IMR-90 (cell line): ENCODE measurements at places on chromosomes 6 and 20.

GRCh38 chr6:143009851-143010250, 50.8 kb upstream of the AIG1 start:
- DNase-seq = no peak
- H3K27me3 ChIP-seq = peaks cover 2% of the 10 kb centered on the region
- no peak overlapping the region for H3K4me3 ChIP-seq
- H3K27ac ChIP-seq = no peak overlapping the region
- no peaks in the 10 kb centered on the region for H3K36me3 ChIP-seq

DNA sequence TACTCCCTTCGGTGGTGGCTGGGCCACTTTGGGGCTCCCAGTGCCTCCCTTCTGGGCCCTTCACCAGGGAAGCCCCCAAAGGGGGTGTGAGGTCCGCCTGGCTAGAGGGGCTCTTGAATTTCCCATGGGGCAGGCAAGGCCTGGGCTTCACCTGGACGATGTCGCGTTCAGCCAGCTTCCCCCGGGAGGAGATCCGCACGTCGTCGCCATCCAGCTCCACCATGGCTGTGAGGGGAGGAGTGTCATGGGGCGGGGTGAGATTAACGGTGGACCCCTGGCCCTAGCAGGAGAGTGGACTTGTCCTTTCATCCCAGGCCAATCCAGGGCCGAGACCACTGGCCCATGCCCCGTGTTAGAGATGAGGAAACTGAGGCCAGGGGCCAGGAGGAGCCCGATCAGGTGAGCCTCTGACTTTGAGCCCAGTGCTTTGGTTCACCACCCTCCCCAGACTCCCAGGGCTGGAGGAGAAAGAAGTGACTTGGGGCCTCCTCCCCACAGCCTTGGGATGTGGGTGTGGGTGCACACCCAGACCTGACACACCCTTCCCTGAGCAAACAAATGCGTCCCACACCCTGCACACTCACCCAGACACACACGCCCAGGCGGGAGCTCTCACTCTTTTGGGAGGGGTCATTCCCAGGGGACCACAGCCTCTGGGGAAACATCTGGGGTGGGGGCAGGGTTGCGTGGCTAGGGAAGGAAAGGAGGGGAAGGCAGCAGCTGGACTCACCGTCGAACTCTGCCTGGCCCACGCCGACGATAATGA, 46.1 kb downstream of the RAB44 start:
- no peak overlapping the region for H3K27ac ChIP-seq
- no peaks in the 10 kb centered on the region for H3K4me1 ChIP-seq
- peaks cover 34% of the 10 kb centered on the region for H3K27me3 ChIP-seq
- H3K36me3 ChIP-seq = no peaks in the 10 kb centered on the region
- no peak for DNase-seq

- peak; percentile 56 for DNase-seq
- no peaks in the 10 kb centered on the region; the same call in 1 of the 2 replicates for H3K4me1 ChIP-seq
- peak within 1 kb of the TSS; percentile 67 for H3K4me3 ChIP-seq
- no peaks in the 10 kb centered on the region for H3K36me3 ChIP-seq
These were observed at the start of gene TFAP2A for GRCh38 chr6:10414756-10415616. TSS of gene TFAP2A (minus strand) at chr6:10415074. CDS start at chr6:10414991, 83 bp downstream.

- no peaks in the 10 kb centered on the region; the same call in 1 of the 2 replicates for H3K27me3 ChIP-seq
- peak; percentile 66 for DNase-seq
- H3K4me1 ChIP-seq = peaks cover 5% of the 10 kb centered on the region; the same call in 1 of the 2 replicates
- H3K36me3 ChIP-seq = no peaks in the 10 kb centered on the region
These were observed 14.7 kb downstream of the HLA-F start for GRCh38 chr6:29737707-29738630.

GRCh38 chr20:52534616-52535015, 343.0 kb upstream of the ZFP64 start:
- 0 out of 2 replicates have a peak, but pooled peaks cover 2% of the 10 kb centered on the region for H3K4me1 ChIP-seq
- no peaks in the 10 kb centered on the region; the same call in 1 of the 2 replicates for H3K27me3 ChIP-seq
- no peak overlapping the region for H3K27ac ChIP-seq
- H3K4me3 ChIP-seq = no peak overlapping the region
- H3K36me3 ChIP-seq = no peaks in the 10 kb centered on the region
- no peak for DNase-seq

- H3K27ac ChIP-seq = no peak overlapping the region
- H3K4me1 ChIP-seq = no peaks in the 10 kb centered on the region
- H3K36me3 ChIP-seq = no peaks in the 10 kb centered on the region
- no peaks in the 10 kb centered on the region for H3K27me3 ChIP-seq
These were observed 29.8 kb downstream of the APCDD1L start for GRCh38 chr20:58485393-58485792.

- no peak overlapping the region for H3K27ac ChIP-seq
- no peak overlapping the region for H3K4me3 ChIP-seq
- no peaks in the 10 kb centered on the region for H3K4me1 ChIP-seq
- no peaks in the 10 kb centered on the region for H3K27me3 ChIP-seq
- no peaks in the 10 kb centered on the region for H3K36me3 ChIP-seq
These were observed 61.0 kb downstream of the DZANK1 start for GRCh38 chr20:18405826-18406225.

DNA sequence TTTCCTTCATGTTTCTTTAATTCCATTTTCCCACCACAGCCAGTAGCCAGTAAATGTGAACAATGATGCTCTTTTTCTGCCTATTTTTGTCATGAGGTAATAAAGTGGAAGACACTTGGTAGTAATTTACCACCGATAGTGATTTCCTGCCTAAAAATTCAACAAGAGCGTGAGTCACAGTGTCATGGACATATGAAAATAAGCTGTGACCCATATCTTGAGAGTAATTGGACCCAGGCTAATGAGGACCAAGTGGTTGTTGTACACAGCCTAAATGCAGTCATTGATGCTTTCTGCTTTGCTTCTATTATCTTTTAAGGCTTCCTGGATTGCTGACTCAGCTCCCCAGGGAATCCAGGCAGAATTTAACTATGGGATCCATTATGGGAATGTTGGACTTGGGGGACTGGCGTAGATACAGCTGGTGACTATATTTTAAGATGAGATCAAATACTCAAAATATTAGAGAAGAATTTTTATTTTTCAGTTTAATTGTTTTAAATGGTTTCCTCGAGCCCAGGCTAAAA, 265.9 kb upstream of the FERMT1 start:
- no peak overlapping the region for H3K4me3 ChIP-seq
- H3K27me3 ChIP-seq = no peaks in the 10 kb centered on the region; the same call in 1 of the 2 replicates
- H3K36me3 ChIP-seq = no peaks in the 10 kb centered on the region
- no peak overlapping the region for H3K27ac ChIP-seq
- H3K4me1 ChIP-seq = no peaks in the 10 kb centered on the region
- DNase-seq = no peak

GRCh38 chr6:15929685-15930084, 199.2 kb upstream of the MYLIP start:
- no peaks in the 10 kb centered on the region for H3K36me3 ChIP-seq
- H3K27ac ChIP-seq = no peak overlapping the region
- no peak for DNase-seq
- H3K4me1 ChIP-seq = no peaks in the 10 kb centered on the region

DNA sequence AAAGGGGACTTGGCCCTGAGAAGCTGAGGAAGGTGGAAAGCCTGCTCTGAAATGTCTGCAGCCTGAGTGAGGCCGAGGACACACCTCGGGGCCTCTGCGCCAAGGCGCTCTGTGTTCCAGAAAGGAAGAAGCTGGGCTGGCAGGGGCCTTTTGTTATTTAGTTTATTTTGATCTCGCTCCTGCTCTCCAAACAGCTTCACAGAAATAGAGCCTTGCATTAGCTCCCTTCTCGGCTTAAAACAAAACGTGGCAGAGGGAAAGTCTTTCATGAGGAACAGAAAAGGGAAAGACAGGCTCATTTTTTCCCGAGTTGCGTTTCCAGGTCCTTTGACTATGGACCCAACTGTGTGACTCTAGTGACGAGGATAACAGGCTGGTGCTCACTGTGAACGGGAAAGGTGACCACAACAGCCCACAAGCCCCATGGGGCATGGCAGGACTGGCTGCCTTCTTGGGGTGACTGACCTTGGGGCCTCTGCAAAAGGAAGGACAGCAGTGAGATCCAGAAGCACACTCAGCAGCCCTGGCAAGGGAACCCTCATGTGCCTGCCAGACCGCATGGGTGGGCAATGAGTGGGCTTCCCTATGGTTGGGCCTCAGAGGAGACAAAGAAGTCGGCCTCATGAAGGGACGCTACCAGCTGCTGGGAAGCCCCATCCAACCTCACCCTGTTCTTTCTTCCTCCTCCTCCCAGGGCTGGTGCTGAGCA, 18.7 kb downstream of the LEMD2 start:
- H3K36me3 ChIP-seq = peaks cover 25% of the 10 kb centered on the region
- DNase-seq = no peak
- peak overlapping the region; percentile 98 for H3K27ac ChIP-seq
- no peak overlapping the region for H3K4me3 ChIP-seq
- no peaks in the 10 kb centered on the region for H3K27me3 ChIP-seq

GRCh38 chr6:149922642-149923326, at the start of gene RAET1G:
TSS of gene RAET1G (minus strand) at chr6:149923121. CDS start at chr6:149923010, 111 bp downstream.
- no peaks in the 10 kb centered on the region for H3K36me3 ChIP-seq
- H3K27me3 ChIP-seq = no peaks in the 10 kb centered on the region; the same call in 1 of the 2 replicates
- H3K27ac ChIP-seq = no peak within 1 kb of the TSS; the same call in 1 of the 2 replicates
- H3K4me1 ChIP-seq = peaks cover 2% of the 10 kb centered on the region; the same call in 1 of the 2 replicates

DNA sequence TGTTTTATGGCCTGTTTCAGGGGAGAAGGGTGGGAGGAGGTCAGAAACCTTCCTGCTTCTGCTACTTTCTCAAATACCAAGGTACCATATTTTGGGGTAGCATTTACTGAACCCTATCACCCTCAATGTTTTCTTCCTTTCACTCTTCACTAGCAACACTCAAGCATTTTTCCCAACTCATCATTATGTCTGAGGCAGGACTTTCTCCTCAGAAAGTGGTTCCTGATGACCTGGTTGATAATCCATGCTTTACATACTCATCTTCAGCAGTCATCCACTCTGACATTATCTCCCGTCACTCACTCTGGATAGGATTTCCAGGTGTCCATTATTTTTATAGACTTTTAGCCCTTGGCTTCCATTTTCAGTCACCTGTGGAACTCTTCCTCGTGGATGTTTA, 21.1 kb downstream of the ZNF292 start:
- H3K4me3 ChIP-seq = no peak overlapping the region
- peaks cover 3% of the 10 kb centered on the region; the same call in 1 of the 2 replicates for H3K4me1 ChIP-seq
- H3K27ac ChIP-seq = no peak overlapping the region
- peaks cover 9% of the 10 kb centered on the region for H3K36me3 ChIP-seq
- DNase-seq = no peak

- no peak overlapping the region for H3K27ac ChIP-seq
- H3K4me3 ChIP-seq = no peak overlapping the region
- peak; percentile 14 for DNase-seq
- peaks cover 4% of the 10 kb centered on the region; the same call in 1 of the 2 replicates for H3K4me1 ChIP-seq
- H3K36me3 ChIP-seq = no peaks in the 10 kb centered on the region
- H3K27me3 ChIP-seq = no peaks in the 10 kb centered on the region
These were observed 280.9 kb downstream of the KIF16B start for GRCh38 chr20:16292226-16292880.

DNA sequence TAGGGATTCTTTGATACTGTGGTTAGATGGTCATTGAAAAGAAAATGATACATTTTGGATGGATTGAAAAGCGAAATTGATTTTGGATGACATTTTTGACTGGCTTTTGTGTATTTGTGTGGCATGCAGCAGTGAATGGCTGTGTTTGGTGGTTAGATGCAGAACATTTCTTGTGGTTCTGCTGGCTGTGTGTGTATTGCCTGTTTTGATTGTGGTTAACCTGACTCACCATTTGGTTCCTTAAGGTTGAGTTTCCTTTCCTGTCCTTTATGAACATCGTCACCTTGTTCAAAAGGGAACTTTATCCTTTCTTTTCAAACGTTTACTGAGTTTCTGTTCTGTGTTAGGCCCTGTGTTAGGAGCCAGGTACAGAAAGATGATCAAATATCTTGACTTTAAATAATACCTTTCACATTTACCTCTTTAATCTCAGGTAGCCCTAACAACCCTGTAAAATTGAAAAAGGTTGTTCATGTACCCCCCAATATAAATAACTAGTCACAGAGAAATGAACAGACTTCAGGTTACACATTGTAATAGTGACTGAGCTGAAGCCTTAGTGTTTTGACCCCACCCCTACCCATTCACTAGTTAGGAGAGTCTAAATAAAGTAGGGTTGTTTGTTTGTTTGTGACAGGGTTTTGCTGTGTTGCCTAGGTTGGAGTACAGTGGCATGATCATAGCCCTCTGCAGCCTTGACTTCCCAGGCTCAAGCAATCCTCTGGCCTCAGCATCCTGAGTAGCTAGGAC, 23.8 kb downstream of the ANKS1A start:
- H3K27me3 ChIP-seq = peaks cover 12% of the 10 kb centered on the region
- H3K27ac ChIP-seq = no peak overlapping the region
- peak; percentile 89 for DNase-seq
- peaks cover 4% of the 10 kb centered on the region for H3K4me1 ChIP-seq
